ENCODE measurements at places on chromosomes 7 and 10.

DNA sequence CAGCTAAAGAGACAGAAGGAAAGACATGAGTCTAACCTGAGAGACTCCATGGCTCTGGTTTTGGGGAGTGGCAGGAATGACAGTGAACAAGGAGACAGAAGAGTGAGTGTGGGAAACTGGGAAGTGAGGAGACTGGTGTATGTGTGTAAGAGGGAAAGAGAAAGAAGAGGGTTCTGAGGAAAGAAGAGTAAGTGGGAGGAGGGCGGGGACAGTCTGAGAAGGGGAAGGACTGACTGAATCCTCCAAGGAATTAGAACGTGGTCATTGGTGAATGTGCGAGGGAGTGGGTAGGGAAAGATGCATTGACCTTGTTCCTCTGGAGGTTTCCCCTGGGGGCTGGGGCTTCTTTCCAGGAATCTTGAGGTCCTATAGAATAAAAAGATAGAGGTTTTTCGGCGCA is 26.6 kb downstream of the WNT8B start:
- DNase-seq: no peak

- no peak for DNase-seq
Observed at GRCh38 chr10:24950439-24950838, 2.0 kb downstream of the PRTFDC1 start.

DNA sequence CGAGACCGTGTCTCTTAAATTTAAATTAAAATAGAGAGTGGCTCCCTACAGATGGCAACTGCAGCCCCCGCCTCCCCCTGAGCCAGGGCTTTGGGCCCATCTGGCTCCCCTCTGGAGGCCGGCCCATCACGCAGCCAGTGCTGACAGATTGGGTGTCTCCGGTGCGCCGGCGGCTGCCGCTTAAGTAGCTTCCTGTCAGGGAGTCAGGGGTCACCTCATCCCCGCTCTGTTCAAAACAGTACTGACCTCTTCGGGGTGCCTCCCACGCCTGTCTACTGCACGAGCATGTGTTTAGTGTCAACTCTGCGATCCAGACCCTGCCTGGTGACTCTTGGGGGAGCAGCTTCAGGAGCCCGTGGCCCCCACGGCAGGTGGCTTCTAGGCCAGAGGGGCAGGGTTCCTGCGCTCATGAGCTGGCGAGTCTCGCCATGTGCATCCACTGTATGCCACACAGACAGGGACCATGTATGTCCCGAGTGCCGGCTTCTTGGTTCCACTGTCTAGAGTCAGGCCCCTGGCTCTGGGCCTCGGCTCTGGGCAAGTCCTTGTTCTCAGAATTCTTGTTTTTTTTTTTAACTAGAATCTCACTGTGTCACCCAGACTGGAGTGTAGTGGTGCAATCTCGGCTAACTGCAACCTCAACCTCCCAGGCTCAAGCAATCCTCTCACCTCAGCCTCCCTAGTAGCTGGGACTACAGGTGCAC is 36.1 kb downstream of the KCTD7 start:
- no peak for DNase-seq

DNA sequence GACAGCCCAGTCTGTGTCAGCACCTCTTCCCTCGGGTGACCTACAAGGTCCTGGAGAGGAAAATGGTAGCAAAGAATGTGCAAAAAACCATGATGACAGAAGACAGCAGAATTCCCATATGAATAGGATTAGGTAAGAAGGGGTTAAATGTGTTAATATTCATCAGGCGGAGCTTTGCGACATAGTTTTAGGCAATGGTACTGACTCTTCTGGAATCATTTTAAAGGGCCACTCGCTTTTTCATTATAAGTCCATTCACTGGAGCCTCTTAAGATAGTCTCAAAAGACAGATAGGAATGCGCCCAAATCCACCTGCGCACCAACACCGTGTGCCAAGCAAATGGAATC is 38.2 kb downstream of the DLG5 start:
- DNase-seq: no peak

GRCh38 chr10:86970982-86971231 is 2.6 kb downstream of the ADIRF start:
- no peak for DNase-seq

DNA sequence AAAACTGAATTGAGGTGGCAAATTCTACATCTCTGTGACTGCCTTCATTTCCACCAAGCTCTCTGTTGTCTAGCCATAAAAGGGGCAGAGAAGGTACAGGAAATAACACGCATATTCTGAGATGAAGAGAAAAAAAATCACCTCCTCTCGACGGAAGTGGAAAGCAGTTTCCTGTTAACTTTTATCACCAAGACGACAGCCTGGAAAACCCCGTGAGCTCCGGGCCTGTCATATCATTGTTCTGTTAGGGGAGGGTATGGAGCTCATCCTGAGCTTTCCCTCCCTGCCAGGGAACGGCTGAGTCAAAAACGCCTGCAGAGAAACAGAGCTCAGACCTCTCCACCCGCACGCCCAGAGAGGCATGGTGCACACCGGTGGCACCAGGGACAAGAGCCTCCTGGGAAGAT is 200.3 kb downstream of the PRPF18 start:
- DNase-seq: no peak

DNA sequence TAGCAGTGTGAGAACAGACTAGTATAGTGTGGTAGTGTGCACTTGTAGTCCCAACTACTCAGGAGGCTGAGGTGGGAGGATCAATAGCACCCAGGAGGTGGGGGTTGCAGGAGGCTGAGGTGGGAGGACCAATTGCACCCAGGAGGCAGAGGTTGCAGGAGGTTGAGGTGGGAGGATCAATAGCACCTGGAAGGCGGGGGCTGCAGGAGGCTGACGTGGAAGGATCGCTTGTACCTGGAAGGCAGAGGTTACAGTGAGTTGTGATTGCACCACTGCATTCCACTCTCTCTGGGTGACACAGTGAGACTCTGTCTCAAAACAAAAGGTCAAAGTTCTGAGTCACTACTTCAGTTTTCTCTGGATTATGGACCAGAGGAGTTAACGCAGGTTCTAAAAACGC is 22.6 kb upstream of the DIP2C start:
- DNase-seq: no peak

Data from NCI-H1105 treated with DMSO at 0.1 percent for 48 hours (cell line).